ENCODE measurements at places on chromosomes 7 and 10.

GRCh38 chr7:89837515-89837914 lies 316.8 kb upstream of the STEAP1 start:
- DNase-seq = no peak

GRCh38 chr7:113120647-113121046 lies 2.3 kb upstream of the SMIM30 start:
- DNase-seq = no peak

GRCh38 chr10:25261558-25261957 lies 86.8 kb downstream of the GPR158 start:
- no peak for DNase-seq

DNA sequence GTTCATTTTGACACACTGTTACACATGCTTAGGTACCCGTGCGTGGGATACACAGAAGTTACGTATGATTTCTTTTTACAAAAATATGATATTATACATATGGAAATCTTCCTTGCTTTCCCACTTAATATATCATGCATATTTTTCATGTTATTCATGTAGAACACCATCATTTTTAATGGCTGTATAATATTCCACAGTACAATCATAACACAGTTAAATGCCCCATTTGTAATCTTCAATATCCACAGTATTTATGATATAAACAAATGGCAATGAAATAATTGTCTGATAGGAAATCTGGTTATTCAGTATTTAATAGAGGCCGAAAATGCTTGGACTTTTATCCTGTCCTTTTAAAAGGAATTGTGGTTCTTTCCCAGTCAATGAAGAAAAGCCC lies 23.2 kb downstream of the VIPR2 start:
- DNase-seq = no peak

- no peak for DNase-seq
Measured at GRCh38 chr10:7813481-7813880, 4.8 kb upstream of the TAF3 start.

- no peak for DNase-seq
Measured at GRCh38 chr7:80420876-80421275, 91.0 kb downstream of the GNAT3 start.

DNA sequence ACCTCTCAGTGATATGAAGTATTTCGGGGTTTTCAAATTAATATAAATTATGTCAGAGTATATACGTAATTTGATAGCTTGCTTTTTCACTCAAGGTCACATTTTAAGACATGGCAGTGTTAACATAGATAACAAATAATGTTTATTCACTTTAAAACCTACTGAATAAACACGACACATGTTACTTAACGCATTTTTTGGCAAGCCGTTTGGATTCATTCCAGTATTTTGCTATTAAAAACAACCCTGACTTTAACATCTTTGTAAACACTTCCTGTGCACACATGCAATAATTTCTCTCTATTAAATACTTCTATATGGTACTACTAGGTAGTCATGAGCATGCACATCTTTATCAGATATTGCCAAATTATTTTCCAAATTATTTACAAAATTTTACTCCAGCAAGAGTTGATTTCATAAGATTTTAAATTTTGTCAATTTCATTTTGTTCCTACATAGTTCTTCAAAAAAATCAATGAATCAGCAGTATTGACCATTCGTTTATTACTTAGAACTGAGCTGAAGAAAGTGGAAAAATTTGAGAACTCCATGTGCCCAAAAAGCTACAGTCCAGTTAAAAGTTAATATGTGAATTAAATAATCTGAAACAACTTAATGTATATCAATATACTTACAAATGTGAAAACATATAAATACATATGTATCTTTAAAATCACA lies 26.8 kb upstream of the THSD7A start:
- DNase-seq = peak; percentile 96

DNA sequence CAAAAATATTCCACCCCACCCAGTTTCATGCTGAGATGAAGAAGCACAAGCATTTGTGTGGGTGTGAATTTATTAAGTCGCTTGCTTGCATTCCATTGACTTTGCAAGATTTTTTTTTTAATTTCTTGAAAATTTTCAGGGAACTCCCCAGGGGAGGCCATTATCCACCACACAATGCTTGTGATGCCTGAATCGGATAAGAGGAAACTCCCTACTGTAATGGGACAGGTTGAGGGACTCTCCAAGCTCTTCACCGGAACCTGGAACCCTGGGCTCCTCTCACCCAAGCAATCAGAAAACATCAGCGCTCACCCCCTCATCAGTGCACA lies 153.6 kb upstream of the ZMIZ1 start:
- no peak for DNase-seq

DNA sequence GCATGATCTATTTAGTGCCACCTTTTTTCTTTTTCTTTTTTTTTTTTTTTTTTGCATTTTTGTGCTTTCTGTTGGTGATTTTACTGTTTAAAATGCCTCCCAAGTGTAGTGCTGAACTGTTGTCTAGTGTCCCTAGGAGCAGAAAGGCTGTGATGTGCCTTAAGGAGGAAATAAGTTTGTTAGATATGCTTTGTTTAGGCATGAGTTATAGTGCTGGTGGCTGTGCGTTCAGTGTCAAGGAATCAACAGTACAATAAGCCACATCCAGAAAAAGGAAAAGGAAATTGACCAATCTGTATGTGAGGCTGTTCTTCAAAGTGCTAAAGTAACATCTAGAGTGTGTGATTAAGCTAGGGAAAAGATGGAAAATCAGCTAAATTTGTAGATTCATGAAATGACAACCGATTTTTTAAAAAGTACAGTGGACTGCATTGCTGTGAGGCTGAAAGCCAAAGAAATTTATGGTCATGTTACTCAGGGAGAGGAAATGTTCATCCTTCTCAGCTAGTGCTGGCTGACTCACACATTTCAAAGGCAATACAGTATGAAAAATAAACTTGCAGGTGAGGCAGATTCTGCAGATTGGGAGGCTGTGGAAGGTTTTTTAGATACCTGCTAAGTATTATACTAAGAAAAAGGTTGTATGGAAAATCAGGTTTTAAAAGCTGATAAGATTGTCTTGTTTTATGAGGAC lies 122.7 kb upstream of the ADCY1 start:
- DNase-seq = no peak
